ENCODE measurements at places on chromosomes 1 and 21. TPM values are rescaled to one million over a fixed set of nuclear protein-coding genes. Genes with fewer than 3 reads are reported as not detected.
A peak's percentile ranks its signal among the peaks of the same experiment; 100 is the strongest.

CD164L2 gene
- 3.0 TPM for total RNA-seq

DNA sequence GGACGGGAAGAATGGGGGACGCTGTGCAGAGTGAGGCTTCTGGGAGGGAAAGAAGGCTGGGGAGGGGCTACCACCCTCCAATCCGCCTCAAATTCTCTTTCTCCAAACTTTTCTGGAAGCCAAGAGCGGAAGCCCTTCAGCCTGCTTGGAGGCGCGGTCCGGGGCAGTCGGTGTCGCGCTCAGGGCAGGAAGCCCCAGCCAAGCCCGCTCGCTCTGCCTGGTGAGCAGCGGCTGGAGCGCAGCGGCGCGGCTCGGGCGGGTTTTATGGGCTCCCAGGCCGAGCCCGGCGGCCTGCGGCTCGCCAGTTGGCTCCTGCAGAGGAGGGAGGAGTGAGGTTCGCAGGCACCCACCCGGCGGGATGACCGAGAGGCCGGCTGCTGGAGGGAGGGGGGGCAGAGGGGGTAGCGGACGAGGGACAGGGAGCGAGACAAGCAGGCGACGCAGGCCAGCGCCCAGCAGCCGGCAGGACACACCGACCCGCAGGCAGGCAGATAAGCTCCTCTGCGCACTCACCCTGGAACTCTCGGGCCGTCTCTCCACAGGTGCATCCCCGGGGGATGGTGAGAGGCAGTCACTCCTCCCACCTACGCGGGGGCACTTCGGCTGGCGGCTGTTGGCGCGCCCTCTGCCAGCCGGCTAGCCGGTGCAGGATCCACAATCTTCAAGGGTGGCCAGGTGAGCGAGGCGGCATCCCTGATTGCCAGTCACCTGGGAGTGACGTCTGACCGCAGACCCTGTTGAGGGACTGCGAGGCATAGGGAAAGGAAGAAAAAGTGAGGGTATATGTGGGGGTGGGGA lies at the start of gene AVPR1B:
Gene AVPR1B (minus strand): TSS at position 238 of the 798 bp plus-strand sequence. CDS start 498 bp downstream, outside the sequence.
- DNase-seq: peak; percentile 60

GRCh38 chr1:116491700-116492357 lies 79.0 kb downstream of the CD58 start:
- DNase-seq: no peak

- no peak for DNase-seq
Observed at GRCh38 chr1:219324629-219325367, 151.1 kb downstream of the LYPLAL1 start.

GRCh38 chr1:56533197-56533596 lies 46.2 kb downstream of the PLPP3 start:
- DNase-seq: no peak

GRCh38 chr21:39400173-39400572 lies 45.4 kb downstream of the LCA5L start:
- DNase-seq: no peak
